Lung microvascular endothelial cell (primary cell): ENCODE measurements at places on chromosomes 2 and 18. TPM values are rescaled to one million over a fixed set of nuclear protein-coding genes. Genes with fewer than 3 reads are reported as not detected.

Gene ABCG8
- total RNA-seq, result not detected in 2 replicates

Gene IL1RL2
- 0.20 and 0.22 TPM in 2 replicates for total RNA-seq

Gene CTNNA2
- total RNA-seq, result not detected in 2 replicates

Gene ITM2C
- 26.4 and 91.7 TPM in 2 replicates for total RNA-seq

Gene SLC19A3
- not detected in 2 replicates for total RNA-seq

Gene FER1L5
- total RNA-seq, result not detected in 2 replicates

Gene GMPPA
- 21.1 and 22.2 TPM in 2 replicates for total RNA-seq

Gene HOXD13
- not detected in 2 replicates for total RNA-seq

Gene NAT8
- not detected in 2 replicates for total RNA-seq

Gene MATN3
- 0.20 and 0.87 TPM in 2 replicates for total RNA-seq

Gene UGT1A8
- not detected in 2 replicates for total RNA-seq

Gene FHL2
- total RNA-seq, result 31.4 and 32.9 TPM in 2 replicates

Gene DTNA
- total RNA-seq, result 0.40 and 0.44 TPM in 2 replicates

Gene DSG1
- not detected in 2 replicates for total RNA-seq

Gene MFSD6
- 3.0 and 5.2 TPM in 2 replicates for total RNA-seq

GRCh38 chr2:188379748-188380147, 88.1 kb downstream of the GULP1 start:
- no peak for DNase-seq

- DNase-seq, result no peak
These were observed 66.7 kb downstream of the NXPH2 start for GRCh38 chr2:138713504-138713903.

- DNase-seq, result peak; percentile 68
These were observed 217 bp downstream of the PXDN start for GRCh38 chr2:1744151-1744445.

DNA sequence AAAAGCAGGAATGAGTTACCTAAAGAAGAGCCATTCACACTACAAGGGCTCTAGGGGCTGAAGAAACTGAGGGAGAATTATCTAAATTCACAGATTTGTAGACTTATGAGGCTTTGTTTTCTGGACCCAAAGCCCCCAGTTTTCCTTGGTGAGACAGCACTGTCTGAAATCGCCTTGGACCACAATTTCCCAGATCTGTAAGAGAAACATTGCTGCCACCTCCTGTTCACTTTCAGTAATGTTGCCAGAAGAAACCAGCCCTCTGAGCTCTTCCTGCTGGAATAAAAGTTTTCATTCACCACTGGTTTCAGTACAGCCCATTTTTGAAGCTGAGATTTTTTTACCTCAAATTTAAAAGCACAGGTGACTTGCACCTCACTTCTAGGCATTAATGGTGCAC, 169.2 kb downstream of the CDH20 start:
- DNase-seq, result peak; percentile 75

GRCh38 chr2:216713691-216714336, 18.5 kb upstream of the IGFBP5 start:
- peak; percentile 43 for DNase-seq

GRCh38 chr2:72605836-72606442, 219.9 kb downstream of the EXOC6B start:
- peak; percentile 34 for DNase-seq

- DNase-seq, result no peak
These were observed 1353.7 kb upstream of the LRRTM1 start for GRCh38 chr2:81658227-81658626.

DNA sequence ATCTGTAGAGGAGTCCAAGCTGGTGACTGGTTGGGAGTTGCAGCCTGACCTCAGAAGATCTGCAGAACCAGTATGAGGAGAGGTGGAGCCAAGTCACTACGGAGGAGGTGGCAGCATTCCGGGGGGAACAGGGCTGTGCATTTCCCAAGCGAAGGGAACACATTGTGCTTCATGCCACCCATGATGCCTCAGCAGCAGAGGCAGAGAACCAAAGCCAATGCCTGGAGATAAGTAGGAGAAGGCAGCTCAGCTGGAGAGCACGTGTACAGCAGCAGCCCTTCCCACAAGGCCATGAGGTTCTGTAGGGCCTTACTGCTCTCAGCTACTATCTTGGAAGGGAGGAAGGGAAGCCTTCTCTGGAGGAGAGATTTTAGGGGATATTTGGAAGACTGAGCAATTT, 67.2 kb upstream of the LRPPRC start:
- DNase-seq, result no peak

GRCh38 chr2:71948781-71949536, 198.7 kb downstream of the CYP26B1 start:
- DNase-seq, result no peak

DNA sequence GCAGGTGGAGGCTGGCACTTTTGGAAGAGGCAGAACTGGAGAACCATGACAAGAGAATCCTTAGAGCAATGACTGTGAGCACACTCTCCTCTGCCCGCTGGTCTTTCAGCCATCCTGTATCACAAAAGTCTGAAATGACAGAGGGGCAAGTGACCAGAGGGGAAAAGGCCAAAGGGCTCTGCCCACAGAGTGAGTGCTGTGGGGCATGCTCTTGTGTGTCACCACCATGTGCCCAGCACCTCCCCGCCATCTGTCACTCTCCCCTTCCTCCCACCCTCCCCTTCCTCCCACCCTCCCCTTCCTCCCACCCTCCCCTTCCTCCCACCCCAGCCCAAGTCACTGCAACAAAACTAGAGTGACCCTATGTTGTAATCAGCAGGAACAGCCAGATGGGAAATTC, 31.9 kb downstream of the DAW1 start:
- DNase-seq, result no peak

DNA sequence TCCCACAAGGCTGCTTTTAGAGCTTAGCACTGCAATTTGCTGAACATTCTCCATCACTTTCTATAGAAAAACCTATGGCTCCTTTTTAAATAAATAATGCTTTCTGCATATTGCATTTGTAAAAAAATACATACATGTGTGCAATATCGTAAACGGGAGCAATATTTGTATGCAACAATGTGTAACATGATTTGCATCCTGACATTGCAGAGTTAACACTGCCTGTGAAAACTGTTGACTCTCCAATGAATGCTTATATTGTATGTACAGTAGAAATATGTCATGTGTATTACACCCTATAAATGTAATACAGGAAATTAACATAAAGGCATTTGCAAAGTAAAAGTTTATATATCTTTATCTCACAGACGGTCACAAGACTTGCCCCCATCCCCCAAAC, 135.0 kb upstream of the PIEZO2 start:
- DNase-seq, result no peak

DNA sequence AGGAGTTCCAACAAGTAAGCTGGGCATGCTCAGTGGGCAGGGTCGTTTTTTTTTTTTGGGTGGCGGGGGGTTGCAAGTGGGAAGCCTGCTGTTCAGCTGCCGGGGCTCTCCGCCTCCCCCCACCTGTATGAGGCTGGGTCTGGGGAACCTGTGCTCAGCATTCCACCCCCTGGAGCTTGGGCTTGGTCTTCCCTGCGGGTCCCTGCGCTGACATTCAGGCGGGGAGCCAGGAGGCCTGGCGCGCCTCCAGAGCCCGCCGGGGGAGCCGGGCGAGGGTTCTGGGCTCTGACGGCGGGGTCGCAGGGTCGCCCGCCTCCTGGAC, 822 bp upstream of the GPD2 start:
- DNase-seq, result no peak

- no peak for DNase-seq
These were observed 1.7 kb upstream of the RPE start for GRCh38 chr2:210000464-210001324.

- no peak for DNase-seq
These were observed 1615.3 kb upstream of the ZEB2 start for GRCh38 chr2:146135245-146135644.

- no peak for DNase-seq
These were observed 86.0 kb downstream of the TTC32 start for GRCh38 chr2:19815746-19816145.

- DNase-seq, result peak; percentile 87
These were observed 113.9 kb downstream of the MYO1B start for GRCh38 chr2:191359133-191359532.

GRCh38 chr2:199955007-199955338, 318 bp downstream of the TYW5 start:
- DNase-seq, result no peak

DNA sequence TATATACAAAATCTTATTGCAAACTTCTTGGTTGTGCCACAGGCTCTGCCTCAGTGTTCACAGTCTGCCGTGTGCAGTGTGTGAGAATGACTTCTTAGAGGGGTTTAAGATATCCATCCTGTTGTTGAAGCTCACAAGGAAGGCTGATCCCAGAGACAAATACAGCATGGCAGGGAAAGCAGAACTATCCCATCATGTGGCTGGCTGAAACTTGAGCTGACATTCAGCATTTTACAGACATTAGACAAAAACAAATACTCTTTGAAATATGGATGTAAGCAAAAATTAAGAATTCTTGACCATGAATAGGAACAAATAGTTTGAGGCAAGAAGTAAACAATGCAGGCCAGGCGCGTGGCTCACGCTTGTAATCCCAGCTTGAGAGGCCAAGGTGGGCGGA, 12.9 kb upstream of the PUM2 start:
- no peak for DNase-seq

DNA sequence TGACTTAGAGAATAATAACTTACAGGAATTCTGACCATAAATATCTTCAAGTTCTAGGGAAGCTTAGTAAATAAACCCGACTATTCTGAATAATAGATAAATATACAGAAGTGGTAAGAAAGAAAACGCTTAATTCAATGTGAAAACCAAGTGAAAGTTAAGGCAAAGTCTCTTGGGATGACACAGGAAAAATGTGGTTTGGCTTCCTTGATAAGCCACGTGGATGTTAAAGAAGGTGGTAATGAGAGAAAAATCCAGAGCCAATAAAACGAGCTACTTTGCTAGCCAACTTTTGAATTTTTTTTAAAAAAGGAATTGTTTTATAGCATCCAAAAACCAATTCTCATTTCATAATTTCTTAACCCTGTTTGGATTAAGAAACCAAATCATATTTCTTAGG, 166.2 kb upstream of the VRK2 start:
- no peak for DNase-seq

DNA sequence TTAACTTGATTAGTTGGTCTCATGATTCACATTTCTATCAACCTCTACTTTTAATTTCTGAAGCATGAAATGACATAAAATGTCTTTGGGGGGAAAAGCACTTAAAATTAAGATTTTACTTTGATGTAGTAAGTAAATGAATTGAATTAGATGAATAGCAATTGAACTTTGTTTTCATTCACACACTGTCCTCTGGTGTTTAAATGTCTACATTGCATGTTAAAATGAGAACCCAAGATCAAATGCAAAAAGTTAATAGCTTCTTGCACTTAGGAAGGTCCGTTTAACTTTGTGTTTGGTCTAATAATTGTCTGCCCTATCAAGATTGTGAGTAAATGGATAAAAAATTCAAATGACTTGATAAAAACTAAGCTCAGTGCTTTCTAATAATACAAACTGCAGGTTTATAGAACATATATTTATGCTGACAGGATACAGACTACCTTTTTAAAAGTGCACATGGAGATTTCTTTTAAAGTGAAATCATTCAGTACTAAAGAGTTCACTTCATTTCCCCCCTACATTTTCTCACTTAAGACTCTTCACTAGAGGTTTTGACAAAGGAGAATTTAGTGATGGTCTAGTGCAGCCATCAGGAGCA, 156.2 kb upstream of the NABP1 start:
- DNase-seq, result peak; percentile 45

DNA sequence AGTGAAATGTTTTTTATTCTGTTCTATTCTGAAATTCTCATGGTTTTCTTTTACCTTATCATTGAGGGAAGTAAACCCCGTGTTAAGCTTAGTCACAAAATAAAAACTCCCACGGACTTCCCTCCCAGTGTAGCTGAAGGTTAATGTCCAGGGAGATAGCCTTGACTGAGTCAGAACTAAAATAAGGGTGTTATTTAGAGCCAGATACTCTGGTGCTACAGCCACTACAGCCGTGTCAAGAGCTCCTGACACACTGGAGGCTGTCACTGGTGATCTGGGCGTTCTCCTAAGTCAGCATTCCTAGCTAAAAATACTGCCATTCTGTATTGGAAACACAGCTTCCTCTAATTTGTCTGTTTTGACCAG, 82.0 kb upstream of the RANBP2 start:
- peak; percentile 94 for DNase-seq

DNA sequence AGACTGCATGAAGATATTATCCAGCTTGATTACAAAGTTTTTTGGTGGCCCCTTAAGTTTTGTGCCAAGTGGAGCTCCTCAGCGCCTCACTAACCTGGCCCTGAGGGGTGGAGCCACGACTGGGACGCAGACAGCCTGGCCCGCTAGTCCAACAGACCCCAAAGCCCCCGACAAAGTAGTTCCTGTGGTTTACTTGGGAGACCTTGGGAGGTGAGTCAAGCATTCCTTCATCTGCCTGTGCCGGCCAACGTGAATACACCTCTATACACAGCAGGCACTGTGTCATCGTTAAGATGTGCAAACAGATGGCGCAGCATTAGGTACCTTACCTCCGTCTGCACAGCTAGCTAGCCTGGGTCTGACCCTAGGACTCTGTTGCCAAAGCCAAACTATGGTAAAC, 55.0 kb upstream of the LAMA1 start:
- no peak for DNase-seq

DNA sequence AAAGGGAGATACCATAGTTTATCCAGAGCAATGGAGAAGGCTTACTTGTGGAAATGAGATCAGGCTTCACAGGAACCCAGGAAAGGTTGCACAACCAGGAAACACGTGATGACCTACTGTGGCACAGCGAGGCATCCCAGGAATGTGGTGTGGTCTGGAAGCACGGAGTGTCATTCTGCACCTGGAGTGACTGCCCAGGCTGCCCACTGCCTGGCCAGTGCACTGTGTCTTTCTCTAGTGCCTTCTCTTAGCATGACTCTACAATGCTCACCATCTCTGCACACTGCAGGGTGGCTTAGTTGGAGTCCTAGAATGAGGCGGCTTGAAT, 48.9 kb downstream of the CHST9 start:
- DNase-seq, result no peak

- no peak for DNase-seq
These were observed 47.2 kb upstream of the LOXHD1 start for GRCh38 chr18:46704189-46704588.

DNA sequence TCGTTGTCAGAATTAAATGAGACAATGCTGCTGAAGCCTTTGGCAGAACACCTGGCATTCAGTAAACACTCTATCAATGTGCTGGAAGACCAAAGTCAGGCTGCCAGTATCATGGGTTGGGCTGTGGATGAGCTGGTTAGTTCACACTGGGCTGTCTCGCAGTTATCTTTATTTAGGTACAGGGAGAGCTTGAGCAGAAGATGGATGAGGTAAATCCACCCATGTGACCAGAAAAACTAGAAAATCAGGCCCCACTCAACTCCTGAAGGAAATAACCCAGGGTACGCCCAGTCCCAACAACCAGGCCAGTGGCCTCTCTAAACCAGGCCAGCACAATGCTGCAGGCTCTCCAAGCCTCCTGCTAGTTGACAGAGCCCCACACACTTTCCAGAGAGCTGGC, 330.3 kb downstream of the TNS1 start:
- DNase-seq, result no peak

GRCh38 chr2:59250307-59250677, 1009.2 kb upstream of the FANCL start:
- no peak for DNase-seq

GRCh38 chr18:79780547-79780946, 17.2 kb upstream of the KCNG2 start:
- DNase-seq, result no peak

GRCh38 chr18:8871489-8871888, 166.1 kb downstream of the MTCL1 start:
- no peak for DNase-seq
